Thoracic aorta (tissue), 2 donors: ENCODE measurements at places on chromosomes 7 and 10. TPM values are rescaled to one million over a fixed set of nuclear protein-coding genes. Genes with fewer than 3 reads are reported as not detected.

- DNase-seq, result no peak
- no peaks in the 10 kb centered on the region for H3K27me3 ChIP-seq
- H3K4me3 ChIP-seq, result peak overlapping the region; percentile 11
- peaks cover 51% of the 10 kb centered on the region for H3K4me1 ChIP-seq
These were observed 70.8 kb downstream of the SGMS1 start for GRCh38 chr10:50552771-50553535.

- no peak overlapping the region for H3K4me3 ChIP-seq
- no peak overlapping the region for H3K27ac ChIP-seq
- H3K36me3 ChIP-seq, result no peaks in the 10 kb centered on the region
- no peaks in the 10 kb centered on the region for H3K4me1 ChIP-seq
These were observed 231.3 kb upstream of the RHOBTB1 start for GRCh38 chr10:61175316-61175715.

DNA sequence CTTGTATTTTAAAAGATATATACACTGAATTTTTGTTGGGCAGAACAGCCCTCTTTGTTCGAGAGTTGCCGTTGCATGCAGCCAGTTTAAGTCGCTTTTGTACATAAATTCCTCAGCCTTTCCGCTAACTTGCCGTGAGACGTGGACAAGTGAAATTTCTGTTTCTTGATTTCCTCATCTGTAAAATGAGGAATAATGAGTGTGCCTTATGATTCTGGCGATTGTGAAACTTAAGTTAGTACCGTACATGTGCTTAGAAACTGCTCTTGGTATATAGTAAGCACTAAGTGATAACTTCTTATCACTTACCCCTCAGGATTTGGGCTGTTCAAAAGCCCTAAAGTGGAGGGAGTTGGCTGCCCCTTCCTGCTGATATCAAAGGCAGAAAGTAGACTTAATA, 1.4 kb downstream of the CCNJ start:
- H3K4me1 ChIP-seq, result peaks cover 3% of the 10 kb centered on the region
- peak overlapping the region; percentile 94 for H3K4me3 ChIP-seq
- DNase-seq, result no peak
- H3K36me3 ChIP-seq, result no peaks in the 10 kb centered on the region

Gene CPED1
- total RNA-seq, result 126 TPM

DNA sequence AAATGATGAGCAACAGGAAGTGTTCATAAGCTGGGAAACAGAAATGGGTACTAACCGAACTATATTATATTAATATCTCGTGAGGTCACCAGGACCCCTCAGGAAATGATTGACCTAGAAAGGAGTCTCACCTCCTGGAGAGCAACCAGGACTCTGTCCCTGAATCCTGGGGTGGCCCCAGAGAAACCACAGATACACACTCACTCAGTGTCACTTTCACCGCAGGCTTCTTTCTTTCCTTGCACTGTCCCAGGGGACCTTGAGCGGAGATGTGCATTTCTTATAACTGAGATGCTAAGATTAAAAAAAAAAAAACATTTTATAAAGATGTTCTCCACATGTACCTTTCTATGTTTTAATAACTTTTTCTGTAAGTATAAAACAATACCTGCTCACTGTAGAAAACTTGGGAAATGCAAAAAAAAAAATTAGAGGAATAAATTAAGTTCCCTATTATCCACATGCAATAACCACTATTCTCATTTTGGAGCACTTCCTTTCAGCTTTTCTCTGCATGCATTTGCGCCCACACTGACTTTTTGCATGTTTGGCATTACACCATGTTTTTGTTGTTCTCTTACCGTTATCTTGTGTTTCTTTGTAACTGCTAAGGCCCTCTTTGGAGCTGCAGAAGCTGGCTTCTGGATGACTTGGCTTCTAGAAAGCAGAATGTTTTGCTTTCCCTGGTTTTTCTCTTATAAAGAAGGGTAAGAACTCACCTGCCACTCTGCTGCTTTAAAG, 15.0 kb downstream of the NOD1 start:
- no peaks in the 10 kb centered on the region for H3K36me3 ChIP-seq
- H3K4me3 ChIP-seq, result no peak overlapping the region
- no peaks in the 10 kb centered on the region for H3K27me3 ChIP-seq
- H3K27ac ChIP-seq, result no peak overlapping the region

GRCh38 chr10:11014671-11015445, 2.8 kb upstream of the CELF2 start:
- H3K27me3 ChIP-seq, result no peaks in the 10 kb centered on the region
- no peak overlapping the region for H3K4me3 ChIP-seq
- no peaks in the 10 kb centered on the region for H3K4me1 ChIP-seq
- no peaks in the 10 kb centered on the region for H3K36me3 ChIP-seq

Gene C7orf57
- not detected for total RNA-seq

GRCh38 chr7:130145424-130146100, 59.6 kb downstream of the TMEM209 start:
- H3K27me3 ChIP-seq, result no peaks in the 10 kb centered on the region
- H3K36me3 ChIP-seq, result no peaks in the 10 kb centered on the region
- no peak overlapping the region for H3K27ac ChIP-seq
- peaks cover 14% of the 10 kb centered on the region for H3K4me1 ChIP-seq
- no peak for DNase-seq
- H3K4me3 ChIP-seq, result no peak overlapping the region

Gene TLL2
- not detected for total RNA-seq

GRCh38 chr7:152011860-152012259, 13.6 kb upstream of the GALNT11 start:
- H3K27me3 ChIP-seq, result no peaks in the 10 kb centered on the region
- H3K4me1 ChIP-seq, result no peaks in the 10 kb centered on the region
- no peak for DNase-seq
- no peak overlapping the region for H3K4me3 ChIP-seq

DNA sequence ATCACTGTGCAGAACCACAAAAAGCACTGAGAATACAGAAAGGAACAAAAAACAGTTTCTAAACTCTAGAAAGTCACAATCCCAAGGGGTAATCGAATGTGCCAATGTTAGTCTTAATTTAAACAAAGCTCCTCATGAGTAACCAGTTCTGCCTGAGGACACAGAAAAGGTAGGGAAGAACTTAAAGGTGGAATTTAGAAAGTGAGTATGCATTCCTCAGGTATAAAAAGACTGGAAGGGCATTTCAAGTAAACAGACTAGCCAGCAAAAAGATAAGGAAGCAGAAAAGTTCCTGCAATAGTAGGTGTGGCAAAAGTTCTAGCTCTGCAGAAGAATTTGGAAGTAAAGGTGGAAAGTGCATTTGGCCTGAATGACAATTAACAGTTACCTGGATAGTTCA, 84.6 kb upstream of the DLX6 start:
- no peaks in the 10 kb centered on the region for H3K36me3 ChIP-seq
- no peak overlapping the region for H3K27ac ChIP-seq
- H3K4me1 ChIP-seq, result no peaks in the 10 kb centered on the region
- no peaks in the 10 kb centered on the region for H3K27me3 ChIP-seq
- H3K4me3 ChIP-seq, result no peak overlapping the region
- no peak for DNase-seq

GRCh38 chr7:22856416-22856815, 33.8 kb upstream of the TOMM7 start:
- no peaks in the 10 kb centered on the region for H3K27me3 ChIP-seq
- no peak for DNase-seq
- peak overlapping the region; percentile 90 for H3K27ac ChIP-seq
- no peaks in the 10 kb centered on the region for H3K36me3 ChIP-seq
- no peak overlapping the region for H3K4me3 ChIP-seq

DNA sequence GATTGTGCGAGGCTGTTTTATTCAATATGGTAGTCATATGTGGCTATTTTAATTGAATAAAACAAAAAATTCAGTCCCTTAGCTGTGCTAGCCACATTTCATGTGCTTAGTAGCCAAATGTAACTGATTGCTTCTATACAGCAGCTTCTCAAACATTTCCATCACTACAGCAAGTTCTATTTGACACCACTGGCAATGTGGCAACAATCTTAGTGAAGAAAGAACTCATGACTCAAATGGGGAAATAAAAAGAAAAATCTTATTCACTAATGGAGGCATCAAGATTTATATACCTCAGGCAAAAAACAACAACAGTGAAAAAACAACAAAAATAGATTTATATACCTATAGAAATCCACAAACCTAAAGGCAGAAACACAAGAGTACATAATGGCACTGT, 17.9 kb downstream of the SEM1 start:
- H3K27ac ChIP-seq, result no peak overlapping the region
- H3K36me3 ChIP-seq, result peaks cover 3% of the 10 kb centered on the region
- no peak for DNase-seq
- no peaks in the 10 kb centered on the region for H3K27me3 ChIP-seq

Gene PDE6C
- total RNA-seq, result not detected

DNA sequence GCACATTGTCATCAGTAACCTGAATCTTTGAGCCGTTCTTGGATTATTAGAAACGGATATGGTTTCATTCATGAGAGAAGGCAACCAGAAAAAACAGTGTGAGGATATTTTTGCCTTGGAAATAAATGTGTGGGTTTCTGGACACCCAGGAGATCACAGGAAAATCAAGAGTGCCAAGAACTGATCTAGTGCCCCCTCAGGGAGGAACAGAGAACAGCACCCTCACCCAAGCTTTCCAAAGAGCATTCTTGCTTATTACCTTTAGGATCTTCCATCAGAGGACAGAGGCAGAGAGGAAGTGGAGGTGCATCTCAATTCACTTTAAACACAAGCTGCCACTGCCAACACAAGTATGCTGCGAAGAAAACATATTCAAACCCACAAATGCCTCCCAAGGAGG, 851.5 kb upstream of the COBL start:
- H3K4me1 ChIP-seq, result no peaks in the 10 kb centered on the region
- DNase-seq, result no peak
- H3K4me3 ChIP-seq, result no peak overlapping the region
- H3K27ac ChIP-seq, result no peak overlapping the region
- H3K27me3 ChIP-seq, result no peaks in the 10 kb centered on the region

GRCh38 chr10:124641282-124642087, 102.7 kb downstream of the FAM53B start:
- H3K4me1 ChIP-seq, result peaks cover 36% of the 10 kb centered on the region
- no peaks in the 10 kb centered on the region for H3K27me3 ChIP-seq
- DNase-seq, result no peak
- no peaks in the 10 kb centered on the region for H3K36me3 ChIP-seq
- H3K27ac ChIP-seq, result no peak overlapping the region

GRCh38 chr10:126903656-126904360, 1.4 kb upstream of the DOCK1 start:
- no peak for DNase-seq
- no peak overlapping the region for H3K27ac ChIP-seq
- no peaks in the 10 kb centered on the region for H3K27me3 ChIP-seq

Gene FGL2
- 242 TPM for total RNA-seq

DNA sequence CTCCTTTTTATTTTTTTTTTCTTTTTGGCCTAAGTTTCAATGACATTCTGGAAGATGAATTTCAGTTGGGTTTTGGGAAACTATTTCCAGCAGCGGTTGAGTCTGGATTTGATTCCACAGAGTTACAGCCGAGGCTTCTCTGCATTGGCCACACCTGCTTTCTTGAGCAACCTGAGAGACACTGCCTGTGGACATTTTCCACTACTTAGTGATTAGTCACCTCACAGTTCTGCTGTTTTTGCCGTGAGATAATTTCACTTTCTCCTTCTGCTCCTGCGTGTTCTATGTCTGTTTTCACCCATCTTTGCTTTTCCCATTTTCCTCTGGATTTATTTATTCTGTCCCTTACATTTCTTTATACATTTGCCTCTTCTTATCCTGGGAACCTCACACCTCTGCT, 243.0 kb downstream of the BICC1 start:
- DNase-seq, result no peak
- H3K27ac ChIP-seq, result peak overlapping the region; percentile 29
- no peaks in the 10 kb centered on the region for H3K27me3 ChIP-seq
- H3K36me3 ChIP-seq, result no peaks in the 10 kb centered on the region
- H3K4me3 ChIP-seq, result peak overlapping the region; percentile 69

Gene CREB3L2
- total RNA-seq, result 96.7 TPM

DNA sequence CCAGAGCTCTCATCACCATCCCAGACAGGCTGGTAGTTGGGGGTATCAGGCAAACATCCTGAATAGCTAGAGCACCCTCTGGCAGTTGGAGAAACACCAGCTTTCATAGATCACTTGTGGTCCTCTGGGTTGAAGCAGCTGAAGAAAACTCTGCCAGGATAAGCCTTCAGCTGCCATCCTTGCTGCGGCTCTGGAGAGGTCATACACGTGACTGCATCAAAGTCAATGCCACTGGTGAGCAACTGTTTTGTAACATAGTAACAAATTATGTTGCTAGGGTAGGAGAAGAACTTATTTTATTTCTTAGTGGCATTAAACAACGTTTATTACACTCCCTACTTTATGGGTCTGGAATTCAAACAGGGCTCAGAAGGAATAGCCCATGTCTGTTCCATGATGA, 19.2 kb upstream of the PANK1 start:
- no peaks in the 10 kb centered on the region for H3K36me3 ChIP-seq
- no peak for DNase-seq
- no peak overlapping the region for H3K4me3 ChIP-seq
- no peaks in the 10 kb centered on the region for H3K27me3 ChIP-seq
- no peak overlapping the region for H3K27ac ChIP-seq
- H3K4me1 ChIP-seq, result no peaks in the 10 kb centered on the region

Gene VWA2
- not detected for total RNA-seq

DNA sequence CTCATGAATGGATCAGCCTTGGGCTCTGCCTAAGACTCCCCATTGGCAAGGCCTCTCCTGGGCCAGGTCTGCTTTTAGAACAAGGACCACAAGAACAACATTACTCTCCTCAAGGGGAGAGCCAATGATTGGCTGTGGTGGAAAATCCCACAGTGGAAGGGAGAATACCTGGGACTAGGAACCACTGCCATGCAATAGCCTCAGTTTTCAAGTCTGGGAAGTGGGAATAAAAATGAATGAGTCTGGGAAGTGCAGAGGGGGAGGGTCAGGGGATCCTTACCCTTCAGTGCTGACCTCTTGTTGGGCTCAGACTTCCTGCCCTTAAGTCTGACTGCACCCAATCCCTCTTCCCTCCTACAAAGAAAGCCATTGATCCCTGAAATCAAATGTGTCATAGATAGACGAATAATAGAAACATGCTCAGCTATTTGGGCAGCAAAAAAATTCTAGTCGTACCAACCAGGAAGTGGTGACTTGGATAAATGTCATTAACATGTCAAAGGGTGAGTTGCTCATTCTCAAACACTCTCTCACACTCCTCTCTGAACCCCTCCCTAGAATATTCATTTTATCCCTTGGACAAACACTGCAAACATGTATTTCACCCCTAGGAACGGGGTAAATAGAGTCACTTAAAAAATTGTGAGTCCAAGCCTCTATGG, 123.6 kb downstream of the SH3PXD2A start:
- peaks cover 9% of the 10 kb centered on the region for H3K4me1 ChIP-seq
- H3K27me3 ChIP-seq, result no peaks in the 10 kb centered on the region

- no peak for DNase-seq
- no peak overlapping the region for H3K27ac ChIP-seq
- no peaks in the 10 kb centered on the region for H3K36me3 ChIP-seq
- no peak overlapping the region for H3K4me3 ChIP-seq
These were observed 171.2 kb downstream of the GFRA1 start for GRCh38 chr10:116101616-116102315.
